HepG2 (cell line): ENCODE measurements at places on chromosomes 4 and X. TPM values are rescaled to one million over a fixed set of nuclear protein-coding genes. Genes with fewer than 3 reads are reported as not detected.
A peak's percentile ranks its signal among the peaks of the same experiment; 100 is the strongest.

The FUNDC2 gene
- total RNA-seq, result 65.3 and 81.6 TPM in 2 replicates

The KCNE5 gene
- 0.31 and 0.33 TPM in 2 replicates for total RNA-seq

The ADGRG2 gene
- total RNA-seq, result not detected in 2 replicates

The IL13RA2 gene
- total RNA-seq, result not detected in 2 replicates

The HSFX3 gene
- total RNA-seq, result not detected in 2 replicates

The CYP2U1 gene
- total RNA-seq, result 1.9 and 3.4 TPM in 2 replicates

The UGT2B10 gene
- total RNA-seq, result 97.8 and 148 TPM in 2 replicates

The HMGN5 gene
- 0.24 and 0.36 TPM in 2 replicates for total RNA-seq

The MAGEA1 gene
- not detected in 2 replicates for total RNA-seq

The TMSB15C gene
- not detected in 2 replicates for total RNA-seq

The BEND2 gene
- not detected in 2 replicates for total RNA-seq

The TIGD4 gene
- total RNA-seq, result 0.49 and 0.62 TPM in 2 replicates

The EXOC1L gene
- total RNA-seq, result not detected in 2 replicates

GRCh38 chrX:139864640-139865039, 68.2 kb downstream of the ATP11C start:
- DNase-seq, result no peak

DNA sequence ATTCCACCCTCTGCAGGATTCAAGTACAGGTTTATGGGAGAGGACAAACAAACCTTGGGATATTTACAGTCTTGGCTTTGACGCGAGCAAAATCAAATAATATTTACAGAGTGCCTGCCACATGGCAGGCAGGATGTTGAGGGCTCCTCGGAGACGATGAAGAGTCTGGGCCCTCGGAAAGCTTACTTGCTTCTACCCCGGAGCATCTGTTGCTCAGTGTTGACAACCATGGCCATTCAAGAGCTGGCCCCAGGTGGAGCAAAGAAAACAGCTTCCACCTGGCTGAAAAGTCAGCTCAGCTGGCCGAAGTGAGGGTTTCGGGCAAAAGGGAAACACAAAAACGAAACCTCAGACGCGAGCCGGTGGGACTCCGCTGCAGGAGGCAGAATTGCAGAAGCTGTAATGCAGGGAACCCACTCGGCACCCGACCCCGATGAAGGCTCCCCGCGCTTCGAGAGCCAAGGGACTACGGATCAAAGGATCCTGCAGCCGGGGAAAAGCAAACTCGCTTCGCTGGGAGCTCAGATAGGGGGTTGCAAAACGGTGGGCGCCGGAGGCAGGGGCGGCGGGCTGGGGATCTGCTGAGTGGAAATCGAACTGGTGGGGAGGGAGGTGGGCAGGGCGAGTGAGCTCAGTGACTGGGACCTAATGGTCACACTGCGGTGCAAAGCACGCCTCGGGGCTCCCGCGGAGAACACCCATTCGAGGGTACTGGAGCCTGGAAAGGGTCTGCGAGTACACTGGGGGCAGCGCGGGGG, 805 bp downstream of the ATP8A1 start:
- DNase-seq, result peak; percentile 1

- no peak for DNase-seq
These were observed 392.3 kb downstream of the PACRGL start for GRCh38 chr4:21092531-21092930.

- DNase-seq, result no peak
These were observed at the start of gene PLXNA3 for GRCh38 chrX:154458116-154458953. TSS of gene PLXNA3 (plus strand) at chrX:154458281. CDS start at chrX:154460184, 1,903 bp downstream.

GRCh38 chr4:182576601-182577289, 333.5 kb downstream of the TENM3 start:
- no peak for DNase-seq

GRCh38 chrX:45794323-45794994, 593.8 kb upstream of the DIPK2B start:
- no peak for DNase-seq

GRCh38 chrX:114582698-114583395, 1.0 kb upstream of the HTR2C start:
- DNase-seq, result no peak

GRCh38 chrX:111095974-111096895, at the start of gene PAK3:
TSS of gene PAK3 (plus strand) at chrX:111096191. CDS start at chrX:111123104, 26,913 bp downstream.
- DNase-seq, result no peak

- no peak for DNase-seq
These were observed 68.6 kb downstream of the PRSS12 start for GRCh38 chr4:118284169-118284568.

DNA sequence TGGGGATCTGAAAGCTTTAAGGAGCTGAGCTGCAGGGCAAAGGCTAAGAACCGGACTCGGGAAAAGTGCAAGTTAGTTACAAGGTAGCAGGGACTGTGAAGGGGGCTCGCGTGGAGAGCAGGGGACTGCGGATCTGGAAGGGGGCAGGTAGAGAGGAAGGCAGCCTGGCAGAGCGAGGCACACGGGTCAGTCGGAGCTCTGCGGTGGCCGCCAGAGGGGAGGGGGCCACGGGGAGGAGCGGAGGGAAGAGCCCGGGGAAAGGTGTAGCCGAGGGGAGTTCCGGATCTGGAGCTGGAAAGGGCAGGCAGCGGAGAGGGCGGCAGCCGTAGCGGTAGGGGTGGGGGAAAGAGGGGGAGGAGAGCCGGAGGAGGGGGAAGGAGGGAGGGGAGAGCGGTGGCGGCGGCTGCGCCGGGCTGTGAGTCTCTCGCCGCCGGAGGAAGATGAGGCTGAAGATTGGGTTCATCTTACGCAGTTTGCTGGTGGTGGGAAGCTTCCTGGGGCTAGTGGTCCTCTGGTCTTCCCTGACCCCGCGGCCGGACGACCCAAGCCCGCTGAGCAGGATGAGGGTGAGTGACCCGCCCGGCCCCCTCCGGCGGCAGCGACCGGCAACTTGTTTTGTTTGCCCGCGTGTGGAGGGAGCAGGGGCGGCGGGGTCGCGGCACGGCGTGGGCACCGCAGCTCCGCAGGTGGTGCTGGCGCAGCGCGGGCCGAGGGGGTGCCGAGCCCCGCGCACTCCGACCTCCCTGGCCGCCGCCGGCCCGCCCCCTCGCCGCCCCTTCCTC, at the start of gene GALNT7:
TSS of gene GALNT7 (plus strand) at position 416 of the 782 bp plus-strand sequence. CDS start at position 441, 25 bp downstream.
- DNase-seq, result no peak

DNA sequence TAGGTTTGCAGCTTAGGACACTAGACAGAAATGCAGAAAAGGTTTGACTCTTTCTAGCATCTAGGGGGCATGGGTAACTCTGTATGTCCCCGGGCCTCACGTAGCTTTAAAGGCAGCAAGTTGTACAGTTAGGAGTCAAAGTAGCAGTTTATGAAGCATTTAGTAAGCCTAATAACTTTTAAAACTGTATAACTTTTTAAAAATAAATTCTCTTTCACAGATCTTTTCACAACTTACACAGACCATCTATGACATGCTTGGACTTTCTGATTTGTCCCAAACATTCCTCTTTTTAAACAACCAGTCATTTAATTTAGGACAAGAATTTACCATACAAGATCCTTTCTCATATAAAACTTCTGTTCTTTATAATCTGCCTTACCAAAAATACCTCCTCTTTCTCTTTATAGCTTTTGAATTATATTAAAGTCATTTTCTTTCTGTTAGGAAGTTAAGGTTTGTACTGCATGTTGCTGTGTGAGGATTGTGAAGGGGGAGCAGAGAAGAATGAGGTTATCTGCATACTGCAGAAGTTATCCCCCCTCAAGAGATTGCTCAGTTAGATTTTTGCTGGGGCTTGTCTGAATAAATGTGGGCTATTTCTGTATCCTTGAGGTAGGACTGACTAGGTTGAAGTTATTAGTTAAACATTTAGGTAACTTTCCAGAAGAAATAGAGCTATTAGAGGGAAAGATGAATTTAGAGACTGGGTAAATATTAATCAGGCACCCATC, 94.3 kb downstream of the CPE start:
- no peak for DNase-seq

DNA sequence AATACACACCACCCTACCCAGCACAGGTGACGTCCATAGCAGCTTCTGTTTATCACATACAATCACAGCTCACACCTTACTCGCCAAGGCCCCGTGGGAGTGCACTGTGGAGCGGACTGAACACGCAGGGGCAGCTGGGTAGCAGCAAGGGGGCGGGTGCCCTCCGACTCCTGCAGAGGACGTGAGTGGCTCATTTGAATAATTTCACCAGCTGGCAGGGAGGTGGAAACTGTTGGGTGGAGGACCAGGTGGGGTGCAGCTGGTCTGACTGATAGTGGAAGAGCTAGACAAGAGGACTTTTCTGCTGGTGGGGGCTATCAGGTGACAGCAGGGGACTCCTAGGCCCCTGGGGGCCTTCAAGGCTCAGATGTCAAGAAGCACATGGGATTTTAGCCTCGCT, 16.3 kb downstream of the MAN2B2 start:
- DNase-seq, result no peak

DNA sequence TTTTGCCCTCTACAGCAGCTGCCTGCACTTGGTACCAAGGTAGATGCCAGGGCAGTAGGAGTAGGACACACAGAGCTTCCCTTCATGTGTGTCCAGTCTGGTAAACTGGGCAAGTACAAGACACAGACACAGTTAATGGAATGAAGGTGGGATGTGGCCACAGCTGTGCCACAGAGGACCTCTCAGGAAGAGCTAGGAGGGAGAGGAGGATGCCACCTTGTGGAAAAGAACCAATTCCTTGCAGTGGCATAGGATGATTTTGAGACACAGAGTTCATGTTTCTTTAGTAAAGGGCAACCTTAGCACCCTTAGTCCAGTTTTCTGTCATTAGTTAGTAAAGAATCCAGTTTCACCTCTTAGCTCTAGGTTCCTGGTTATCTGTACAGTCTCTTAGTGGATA, 36.3 kb upstream of the TBC1D14 start:
- DNase-seq, result no peak

DNA sequence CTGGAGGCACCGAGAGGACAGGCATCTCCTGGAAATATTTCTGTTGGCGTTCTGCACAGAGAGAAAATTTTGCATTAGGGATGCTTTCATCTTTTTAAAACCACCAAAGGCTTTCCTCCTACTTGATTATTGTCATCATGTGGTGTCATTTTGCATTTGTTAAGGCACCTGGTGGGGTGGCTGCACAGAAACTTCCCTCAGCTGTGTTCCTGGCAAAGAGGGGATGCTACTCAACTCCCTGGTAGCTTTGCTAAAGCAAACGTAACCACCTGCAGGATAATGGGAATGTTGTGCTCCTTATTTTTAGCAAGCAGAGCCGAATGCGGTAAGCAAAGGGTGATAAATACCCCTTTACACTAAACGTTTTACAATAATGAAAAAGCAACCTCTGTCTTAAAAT, 229.8 kb downstream of the STIM2 start:
- DNase-seq, result no peak

DNA sequence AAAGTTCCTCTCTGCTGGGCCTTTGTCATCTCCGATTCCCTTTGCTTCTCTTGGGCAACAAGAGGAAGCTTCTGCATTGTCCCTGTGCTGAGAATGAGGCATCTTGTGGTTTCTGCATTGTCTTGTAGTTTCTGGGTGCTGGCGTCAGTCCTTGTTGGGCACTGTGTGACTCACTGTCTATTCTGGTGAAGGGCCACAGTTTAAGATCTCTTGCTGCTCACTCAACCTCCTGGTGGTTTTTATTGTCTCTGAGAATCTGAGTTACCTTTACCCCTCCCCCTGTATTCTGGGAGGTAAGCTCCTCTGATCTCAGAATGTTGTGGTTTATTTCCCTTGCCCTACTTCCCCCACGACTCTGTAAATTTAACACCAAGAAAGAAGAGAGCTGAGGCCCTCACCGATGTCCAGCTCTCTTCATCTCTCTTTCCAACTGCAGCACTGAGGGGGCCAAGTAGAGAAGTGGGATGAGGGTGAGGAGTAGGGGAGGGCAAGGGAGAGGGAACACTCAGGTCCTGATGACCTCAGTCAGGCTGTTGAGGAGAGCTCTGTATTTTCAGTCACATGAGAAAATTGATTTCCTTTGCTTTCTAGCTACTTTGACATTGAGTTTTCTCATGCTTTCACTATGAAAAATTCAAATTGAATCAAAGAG, 441.6 kb upstream of the PITX2 start:
- DNase-seq, result no peak

- peak; percentile 6 for DNase-seq
These were observed 82.0 kb downstream of the PLS3 start for GRCh38 chrX:115642895-115643530.

- DNase-seq, result no peak
These were observed 394.0 kb upstream of the IGFBP7 start for GRCh38 chr4:57504139-57504538.

- no peak for DNase-seq
These were observed 695.0 kb upstream of the HS3ST1 start for GRCh38 chr4:12123707-12124106.

GRCh38 chr4:10200869-10201268, 84.3 kb upstream of the WDR1 start:
- no peak for DNase-seq

GRCh38 chr4:19727141-19727540, 524.6 kb upstream of the SLIT2 start:
- no peak for DNase-seq

DNA sequence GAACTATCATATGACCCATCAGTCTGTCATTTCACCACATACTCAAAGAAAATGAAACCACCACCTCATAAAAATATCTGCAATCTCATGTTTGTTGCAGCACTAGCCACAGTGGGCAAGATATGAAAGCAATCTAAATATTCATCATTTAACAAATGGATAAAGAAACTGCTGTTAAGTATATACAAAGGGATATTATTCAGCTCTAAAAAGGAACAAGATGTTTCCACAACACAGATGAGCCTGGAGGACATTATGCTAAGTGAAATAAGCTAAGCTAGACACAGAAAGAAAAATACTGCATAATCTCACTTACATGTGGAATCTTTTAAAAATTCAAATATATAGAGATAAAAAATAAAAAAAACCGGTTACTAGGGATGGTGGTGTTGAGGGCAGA, 108.2 kb upstream of the BRWD3 start:
- no peak for DNase-seq

GRCh38 chr4:20944961-20945360, 244.7 kb downstream of the PACRGL start:
- DNase-seq, result no peak

GRCh38 chr4:124535003-124535402, 177.5 kb downstream of the ANKRD50 start:
- DNase-seq, result no peak

GRCh38 chr4:14152834-14153519, 525.5 kb upstream of the BOD1L1 start:
- DNase-seq, result no peak

DNA sequence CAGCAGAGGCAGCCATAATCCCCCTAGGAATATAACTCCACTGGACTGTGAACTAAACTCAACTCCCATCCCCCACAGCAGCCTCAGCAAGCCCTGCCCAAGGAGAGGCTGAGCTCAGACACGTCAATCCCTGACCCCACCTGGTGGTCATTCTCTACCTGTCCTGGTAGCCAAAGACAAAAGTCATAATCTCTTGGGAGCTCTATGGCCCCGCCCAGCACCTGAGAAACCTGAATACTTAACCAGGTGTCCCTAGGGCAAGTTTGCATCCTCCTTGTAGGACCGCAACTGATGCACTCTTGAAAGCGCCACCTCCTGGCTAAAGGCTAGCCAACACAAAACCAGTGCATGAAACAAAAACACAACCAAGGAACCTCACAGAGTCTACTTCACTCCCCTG, 18.4 kb downstream of the CT47B1 start:
- no peak for DNase-seq

- DNase-seq, result no peak
These were observed 57.0 kb upstream of the RAP1GDS1 start for GRCh38 chr4:98204236-98204553.
